Activated naive CD8-positive, alpha-beta T cell treated with anti-CD3 and anti-CD28 coated beads, Interleukin-2, amount 50 U/mL, for 16 hours (primary cell): ENCODE measurements at places on chromosomes 6 and 20.

GRCh38 chr20:4158466-4159050 is 143.2 kb upstream of the RNF24 start:
- DNase-seq: no peak

DNA sequence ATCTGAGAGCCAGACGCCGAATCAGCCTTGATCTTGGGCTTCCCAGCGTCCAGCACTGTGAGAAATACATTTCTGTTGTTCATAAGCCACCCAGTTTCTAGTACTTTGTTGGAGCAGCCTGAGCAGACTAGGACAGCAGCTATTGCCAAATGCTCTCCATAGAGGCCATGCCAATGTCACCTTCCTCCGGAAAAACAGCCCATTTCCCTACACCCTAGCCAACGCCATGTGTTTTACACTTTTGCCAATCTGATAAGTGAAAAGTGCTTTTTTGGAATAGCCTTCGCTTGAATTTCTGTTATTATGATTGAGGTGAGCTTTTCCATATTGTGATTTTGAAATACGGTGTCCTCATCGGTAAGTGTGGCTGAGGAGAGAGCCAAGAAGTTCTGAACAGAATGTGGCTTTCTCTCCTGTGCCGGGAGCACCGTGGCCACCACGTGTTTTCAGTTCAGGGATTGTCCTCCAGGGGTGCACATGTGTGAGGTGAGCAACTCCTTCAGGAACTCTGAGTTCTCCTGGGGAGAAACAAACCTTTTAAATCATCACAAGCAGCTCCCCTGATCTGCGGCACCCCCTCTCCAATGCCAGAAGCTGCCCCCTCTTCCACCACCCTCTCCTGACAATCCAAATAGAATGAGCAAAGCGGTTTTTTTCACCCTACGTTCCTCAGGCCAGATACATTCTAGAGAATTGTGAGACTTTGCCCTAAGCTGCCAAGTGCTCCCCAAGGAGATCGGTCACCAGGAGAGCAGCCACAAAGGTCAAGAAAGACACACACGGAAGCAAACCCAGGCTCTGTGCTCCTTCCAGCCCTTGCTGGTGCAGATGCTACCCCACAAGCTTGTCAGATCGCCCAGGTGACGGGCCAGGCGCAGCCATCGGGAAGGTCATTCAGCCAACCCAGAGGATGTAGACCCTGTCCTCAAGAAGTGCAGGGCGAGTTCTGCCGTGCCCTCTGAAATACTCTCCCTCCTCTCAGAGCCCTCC is 36.0 kb downstream of the TAF8 start:
- no peak for DNase-seq

DNA sequence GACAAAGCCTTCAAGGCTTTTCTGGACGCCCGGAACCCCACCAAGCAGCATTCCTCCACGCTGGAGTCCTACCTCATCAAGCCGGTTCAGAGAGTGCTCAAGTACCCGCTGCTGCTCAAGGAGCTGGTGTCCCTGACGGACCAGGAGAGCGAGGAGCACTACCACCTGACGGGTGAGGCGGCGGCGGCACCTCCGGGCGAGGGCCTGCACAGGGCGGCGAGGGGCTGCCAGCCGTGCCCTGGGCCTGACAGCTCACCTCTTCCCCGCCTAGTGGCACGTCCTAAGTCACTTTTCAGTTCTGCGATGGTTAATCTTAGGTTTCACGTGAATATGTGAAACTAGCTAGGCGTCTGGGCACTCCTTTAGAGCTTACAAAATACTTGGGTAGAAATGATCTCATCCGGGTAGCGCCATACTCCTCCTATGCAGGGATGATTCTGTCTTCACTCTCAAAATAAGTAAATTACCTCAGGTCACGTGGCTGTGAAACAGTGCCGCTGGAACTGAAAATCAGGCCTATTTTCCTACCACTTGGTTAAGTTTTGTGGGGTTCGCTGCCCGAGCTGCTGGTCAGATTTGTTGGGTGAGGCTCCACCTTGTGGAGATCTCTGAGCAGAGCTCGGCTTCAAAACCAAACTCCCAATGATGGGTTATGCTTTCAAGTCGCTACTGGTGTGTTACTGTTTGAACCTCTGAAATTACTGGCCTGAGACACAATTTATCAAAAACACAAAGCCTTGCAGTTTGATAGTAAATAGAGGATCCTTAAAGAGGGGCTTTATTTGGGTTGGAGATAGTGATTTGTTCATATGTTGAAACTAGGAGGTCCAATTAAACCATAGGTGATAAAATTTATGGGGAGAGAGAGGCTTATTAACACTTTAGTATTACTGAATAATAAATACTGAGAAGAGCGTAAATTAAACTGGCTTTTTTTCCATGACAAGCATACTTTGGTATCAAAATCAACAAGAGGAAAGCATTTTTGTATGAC is 15.5 kb upstream of the CLDN20 start:
- DNase-seq: no peak

GRCh38 chr6:130575971-130576370 is 210.2 kb downstream of the TMEM200A start:
- no peak for DNase-seq

DNA sequence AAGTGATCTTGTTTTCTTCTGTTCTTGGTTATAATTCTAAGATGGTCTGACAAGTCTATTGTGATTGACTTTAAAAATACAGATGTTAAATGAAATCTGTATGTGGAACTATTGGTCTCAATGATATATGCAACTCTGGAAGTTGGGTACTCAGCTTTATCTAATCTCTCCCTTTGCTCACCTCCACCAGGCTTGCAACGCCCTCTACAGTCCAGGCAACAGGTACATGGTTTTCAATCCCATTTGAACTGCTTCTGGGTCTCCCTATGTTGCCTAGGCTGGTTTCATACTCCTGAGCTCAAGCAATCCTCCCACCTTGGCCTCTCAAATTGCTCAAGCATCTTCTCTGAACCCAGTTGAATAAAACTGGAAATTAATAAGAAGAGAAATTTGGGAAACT is 25.6 kb upstream of the HLA-DQB1 start:
- no peak for DNase-seq
